Thoracic aorta (tissue), 2 donors: ENCODE measurements at places on chromosomes 3 and 15. TPM values are rescaled to one million over a fixed set of nuclear protein-coding genes. Genes with fewer than 3 reads are reported as not detected.

- H3K4me1 ChIP-seq, result peaks cover 10% of the 10 kb centered on the region
- no peak for DNase-seq
- no peaks in the 10 kb centered on the region for H3K27me3 ChIP-seq
- H3K27ac ChIP-seq, result no peak overlapping the region
- H3K36me3 ChIP-seq, result no peaks in the 10 kb centered on the region
Measured at GRCh38 chr3:183108470-183108869, 9.2 kb upstream of the MCCC1 start.

DNA sequence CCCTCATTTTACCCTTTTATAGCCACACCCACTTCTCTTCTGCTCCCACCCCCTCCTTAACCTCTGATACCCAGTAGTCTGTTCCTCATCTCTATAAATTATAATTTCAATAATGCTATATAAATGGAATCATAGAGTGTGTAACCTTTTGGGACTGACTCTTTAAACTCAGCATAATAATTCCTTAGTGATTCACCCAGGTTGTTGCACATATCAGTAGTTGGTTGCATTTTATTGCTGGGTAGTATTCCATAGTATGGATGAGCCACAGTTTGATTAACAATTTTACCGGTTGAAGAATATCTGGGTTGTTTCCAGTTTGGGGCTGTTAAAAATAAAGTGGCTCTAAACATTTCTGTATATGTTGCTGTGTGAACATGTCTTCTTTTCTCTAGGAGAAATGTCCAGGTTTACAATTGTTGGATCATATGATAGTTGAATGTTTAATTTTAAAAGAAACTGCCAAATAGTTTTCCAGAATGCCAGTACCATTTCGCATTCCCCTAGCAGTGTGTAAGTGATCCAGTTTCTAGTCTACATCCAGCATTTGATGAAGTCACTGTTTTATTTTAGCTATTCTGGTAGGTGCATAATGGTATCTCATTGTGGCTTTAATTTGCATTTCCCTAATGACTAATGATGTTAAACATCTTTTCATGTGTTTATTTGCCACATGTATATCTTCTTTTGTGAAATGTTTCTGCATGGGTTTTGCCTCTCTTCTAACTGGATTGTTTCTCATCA is 68.5 kb downstream of the VPS8 start:
- H3K4me3 ChIP-seq, result no peak overlapping the region
- no peaks in the 10 kb centered on the region for H3K4me1 ChIP-seq
- H3K36me3 ChIP-seq, result peaks cover 6% of the 10 kb centered on the region

- H3K4me1 ChIP-seq, result no peaks in the 10 kb centered on the region
- H3K27ac ChIP-seq, result no peak overlapping the region
- no peaks in the 10 kb centered on the region for H3K36me3 ChIP-seq
- DNase-seq, result no peak
- no peak overlapping the region for H3K4me3 ChIP-seq
Measured at GRCh38 chr3:39113291-39113690, 5.8 kb downstream of the TTC21A start.

- peaks cover 74% of the 10 kb centered on the region for H3K4me1 ChIP-seq
- H3K4me3 ChIP-seq, result peak overlapping the region; percentile 86
- no peak for DNase-seq
- no peaks in the 10 kb centered on the region for H3K36me3 ChIP-seq
Measured at GRCh38 chr3:129605922-129606635, 397 bp downstream of the PLXND1 start.

CPNE4 gene
- 4.9 TPM for total RNA-seq

DUOXA2 gene
- total RNA-seq, result not detected

TM6SF1 gene
- 11.0 TPM for total RNA-seq
